Renal pelvis (tissue), 12 donors: ENCODE measurements at places on chromosomes 4 and X. TPM values are rescaled to one million over a fixed set of nuclear protein-coding genes. Genes with fewer than 3 reads are reported as not detected.
A peak's percentile ranks its signal among the peaks of the same experiment; 100 is the strongest.

The MTNR1A gene
- polyA plus RNA-seq = 1.8 TPM

The RRH gene
- polyA plus RNA-seq = 0.94 TPM

The SMC1A gene
- 115 TPM for polyA plus RNA-seq

The ENPP6 gene
- polyA plus RNA-seq = 7.9 TPM

The REELD1 gene
- 0.50 TPM for polyA plus RNA-seq

The CLDN22 gene
- polyA plus RNA-seq = 0.41 TPM

The CXCL6 gene
- polyA plus RNA-seq = not detected

The MAMLD1 gene
- polyA plus RNA-seq = 6.8 TPM

The SLC34A2 gene
- 31.5 TPM for polyA plus RNA-seq

The CDS1 gene
- 24.3 TPM for polyA plus RNA-seq

The PLAC8 gene
- 3.0 TPM for polyA plus RNA-seq

The HTRA3 gene
- polyA plus RNA-seq = 9.6 TPM

DNA sequence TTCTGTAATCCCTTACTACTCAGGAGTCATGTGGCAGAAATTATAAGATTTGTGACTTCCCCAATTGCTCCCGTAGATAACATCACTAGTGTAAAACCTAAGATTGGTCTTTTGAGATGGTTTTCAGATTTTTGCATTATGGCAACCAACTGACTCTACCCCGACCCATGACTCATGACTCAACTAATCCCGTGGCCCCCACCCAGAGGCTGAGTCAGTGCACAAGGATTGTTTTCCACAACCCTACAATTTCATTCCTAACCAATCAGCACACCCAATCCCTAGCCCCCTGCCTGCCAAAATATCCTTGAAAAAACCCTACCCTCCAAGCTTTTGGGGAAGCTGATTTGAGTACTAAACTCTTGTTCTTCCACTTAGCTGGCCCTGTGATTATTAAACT, 109.4 kb upstream of the FAM9C start:
- DNase-seq = no peak

DNA sequence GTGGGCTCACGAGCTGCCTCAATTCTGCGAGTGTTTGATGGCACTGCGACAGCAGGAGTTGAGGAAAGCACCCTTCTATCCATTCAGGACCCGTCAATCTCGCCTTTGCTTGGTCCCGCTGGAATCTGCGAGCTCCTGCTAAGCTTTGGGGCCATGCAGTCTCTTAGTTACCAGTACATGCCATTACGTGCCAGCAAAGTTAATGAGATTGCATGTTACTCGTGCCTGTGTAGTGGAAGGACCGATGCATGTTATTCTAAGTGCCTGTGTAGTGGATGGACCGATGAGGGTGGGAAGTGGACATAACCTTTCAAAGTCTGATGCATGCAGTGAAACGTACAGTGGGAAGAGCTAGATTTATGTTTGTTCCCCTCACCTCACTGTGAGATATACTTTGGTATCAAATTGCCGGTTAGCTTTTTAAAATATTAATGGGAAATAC, 569 bp downstream of the RPS3A start:
- DNase-seq = peak; percentile 38

GRCh38 chrX:23978491-23978890, 48.5 kb downstream of the KLHL15 start:
- no peak for DNase-seq

GRCh38 chrX:48818098-48818497, 8.2 kb upstream of the ERAS start:
- DNase-seq = no peak

- no peak for DNase-seq
Observed at GRCh38 chr4:702618-703048, 3.0 kb upstream of the PCGF3 start.

DNA sequence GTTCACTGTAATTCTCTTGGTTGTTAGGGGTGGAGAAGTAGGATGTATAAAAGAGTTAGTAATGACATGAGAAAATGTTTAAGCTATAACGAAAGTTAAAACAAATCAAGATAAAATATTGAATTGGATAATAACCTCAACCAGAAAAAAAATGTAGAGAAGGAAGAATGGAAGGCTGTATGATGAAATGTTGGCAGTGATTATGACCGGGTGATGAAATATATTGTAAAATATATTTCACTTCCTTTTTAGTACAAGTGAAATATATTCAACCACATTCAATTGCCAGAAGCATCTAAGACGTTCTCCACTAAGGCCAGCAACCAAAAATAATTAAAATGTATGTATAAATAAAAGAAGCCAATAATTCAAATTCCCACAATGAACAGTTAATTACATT, 309.3 kb upstream of the FGF13 start:
- no peak for DNase-seq

- DNase-seq = no peak
Observed at GRCh38 chr4:151553874-151554273, 144.9 kb downstream of the FHIP1A start.

DNA sequence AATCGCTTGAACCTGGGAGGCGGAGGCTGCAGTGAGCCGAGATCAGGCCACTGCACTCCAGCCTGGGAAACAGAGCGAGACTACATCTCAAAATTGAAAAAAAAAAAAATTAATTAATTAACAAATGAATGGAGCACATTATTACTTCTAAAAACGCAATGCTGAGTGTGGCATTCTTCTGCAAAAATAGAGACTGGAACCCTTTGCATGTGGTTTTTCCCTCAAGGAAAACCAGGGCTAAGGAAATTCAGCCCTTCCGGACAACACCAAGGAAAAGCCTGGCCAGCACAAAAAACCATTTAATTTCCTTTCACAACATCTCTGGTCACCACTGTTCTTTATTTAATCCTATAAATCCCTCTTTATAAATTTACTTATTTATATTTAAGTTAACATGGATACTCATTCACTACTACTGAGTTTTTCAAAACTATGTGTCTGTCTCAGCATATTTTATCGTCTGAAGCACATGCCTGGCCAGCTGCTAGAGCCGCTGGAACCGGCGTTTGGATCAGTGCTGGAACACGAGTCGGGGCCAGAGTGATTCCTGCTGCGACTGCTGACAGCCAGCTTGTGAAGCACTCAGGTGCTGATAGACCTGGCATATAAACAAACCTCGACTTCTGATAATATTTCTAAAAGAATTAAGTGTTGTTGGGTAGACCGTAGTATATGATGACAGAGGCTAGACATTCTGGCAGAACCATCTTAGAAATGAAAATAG, 84.5 kb upstream of the WWC2 start:
- DNase-seq = no peak

DNA sequence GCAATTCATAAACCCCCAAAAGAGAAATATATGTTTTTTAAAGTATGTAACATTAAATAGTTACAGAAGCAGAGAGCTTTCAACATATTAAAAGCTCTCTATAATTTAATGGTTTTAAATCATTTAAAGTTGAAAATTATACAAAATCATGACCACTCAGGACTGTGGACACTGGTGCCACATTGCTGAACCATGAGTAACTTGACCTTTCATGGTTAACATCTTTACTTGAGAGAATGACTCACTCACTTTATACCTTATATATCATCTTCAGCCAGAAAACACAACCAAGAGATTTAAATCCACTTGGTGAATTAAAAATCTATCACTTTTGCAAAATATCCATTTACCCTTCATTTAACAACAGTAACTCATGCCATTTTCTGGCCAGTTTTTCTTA, 584.3 kb upstream of the SMIM31 start:
- DNase-seq = no peak

GRCh38 chr4:142380052-142380602, 466.0 kb downstream of the INPP4B start:
- DNase-seq = no peak

- DNase-seq = no peak
Observed at GRCh38 chrX:143571521-143571920, 54.2 kb upstream of the SPANXN3 start.

GRCh38 chr4:138182838-138183426, 59.2 kb downstream of the SLC7A11 start:
- peak; percentile 65 for DNase-seq

- DNase-seq = no peak
Observed at GRCh38 chr4:15718959-15719358, 16.1 kb downstream of the BST1 start.

GRCh38 chrX:19121898-19122640, at the start of gene ADGRG2:
ADGRG2 (minus strand) TSS chrX:19122468; CDS start chrX:19068834, 53,634 bp downstream.
- no peak for DNase-seq

DNA sequence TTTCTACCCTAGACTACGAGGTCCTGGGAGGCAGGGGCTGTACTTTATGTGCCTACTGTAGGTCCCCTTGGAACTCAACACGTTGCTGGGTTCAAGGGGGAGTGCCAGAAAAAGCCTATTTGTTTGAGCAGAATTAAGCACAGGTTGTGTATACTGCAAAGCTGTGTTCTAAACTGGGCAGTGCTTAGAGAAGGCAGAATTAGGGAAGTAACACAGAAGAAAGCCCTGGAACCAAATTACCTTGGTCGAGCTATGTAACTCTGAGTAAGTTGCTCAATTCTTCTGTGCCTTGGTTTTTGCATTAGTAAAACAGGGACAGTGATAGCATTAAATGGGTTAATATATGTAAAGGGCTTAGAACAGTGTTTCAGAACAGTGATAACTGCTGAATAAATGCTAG, 245.0 kb upstream of the SFRP2 start:
- DNase-seq = no peak

GRCh38 chrX:120768681-120769080, 107.0 kb downstream of the CT47B1 start:
- DNase-seq = no peak

- no peak for DNase-seq
Observed at GRCh38 chrX:110420771-110421499, 62.3 kb downstream of the RTL9 start.

GRCh38 chr4:183602557-183603027, 56.4 kb downstream of the RWDD4 start:
- peak; percentile 24 for DNase-seq

DNA sequence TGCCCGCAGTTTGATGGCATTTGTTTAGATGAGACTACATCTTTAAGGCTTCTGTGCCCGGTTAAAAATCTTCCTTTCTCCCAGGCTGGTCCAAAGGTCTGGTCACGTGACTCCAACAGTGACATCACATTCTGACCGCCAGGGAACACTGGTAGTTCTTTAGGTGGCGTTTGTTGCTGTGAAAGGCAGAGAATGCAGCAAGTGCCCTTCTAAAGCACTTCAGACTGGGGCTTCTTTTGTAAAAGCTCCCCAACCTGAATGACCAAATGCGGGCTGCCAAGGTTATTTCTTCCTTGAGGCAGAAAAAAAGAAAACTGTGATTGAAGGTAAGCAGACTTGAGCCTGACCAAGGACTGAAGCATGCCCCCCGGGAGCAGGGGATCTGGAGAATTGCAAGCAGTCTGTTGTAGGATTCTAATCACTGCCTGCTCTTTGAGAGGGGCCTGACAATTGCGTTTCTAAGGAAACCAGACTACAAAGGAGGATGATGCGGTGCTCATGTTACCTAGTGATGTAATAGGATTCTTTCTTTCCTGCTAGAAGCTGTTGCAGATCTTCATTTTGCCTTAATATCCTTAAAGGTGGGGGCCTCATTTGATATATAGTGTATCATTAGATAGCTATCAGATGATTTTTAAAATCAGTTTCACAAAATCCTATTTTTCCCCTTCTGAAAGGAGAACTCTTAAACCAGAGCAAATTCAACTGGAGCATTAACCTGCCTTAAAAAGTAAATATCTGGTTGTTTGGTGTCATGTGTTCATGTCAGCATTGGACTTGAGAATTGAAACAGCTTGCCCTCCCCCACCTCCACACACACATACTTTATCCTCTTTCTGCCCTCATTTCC, 133.1 kb downstream of the AKAP4 start:
- peak; percentile 74 for DNase-seq

DNA sequence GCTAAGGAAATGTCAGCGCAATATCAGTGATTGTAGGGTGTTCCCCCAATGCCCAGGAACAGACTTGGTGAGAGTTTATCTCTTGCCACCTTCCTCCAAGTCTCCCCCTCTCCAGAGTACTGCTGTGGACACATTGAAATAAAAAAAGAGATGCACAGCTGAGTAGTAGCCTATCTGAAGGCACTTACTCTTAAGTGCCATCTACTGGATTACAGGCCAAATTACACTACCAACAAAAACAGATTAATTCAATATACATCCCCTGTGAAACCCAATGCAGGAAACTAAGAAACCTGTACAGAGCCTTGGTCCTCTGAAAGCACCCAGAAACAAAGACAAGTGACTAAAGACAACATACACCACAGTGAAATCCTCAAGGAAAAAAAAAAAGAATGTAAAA, 460.3 kb downstream of the ZIC3 start:
- peak; percentile 3 for DNase-seq

- DNase-seq = no peak
Observed at GRCh38 chrX:153866302-153867019, 19.5 kb downstream of the L1CAM start.

DNA sequence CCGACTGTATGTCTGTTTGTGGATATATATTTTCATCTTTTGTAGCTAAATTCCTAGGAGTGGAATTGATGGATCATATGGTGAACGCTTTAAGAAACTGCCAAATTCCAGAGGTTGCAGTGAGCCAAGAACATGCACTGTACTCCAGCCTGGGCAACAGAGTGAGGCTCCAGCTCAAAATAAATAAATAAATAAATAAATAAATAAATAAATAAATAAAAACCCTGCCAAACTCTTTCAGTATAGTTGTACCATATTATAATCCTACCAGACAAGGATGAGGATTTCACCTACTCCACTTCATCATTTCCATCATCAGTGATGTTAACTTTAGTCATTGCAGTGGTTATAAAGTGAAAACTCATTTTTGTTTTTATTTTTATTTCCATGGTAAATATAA, 325.1 kb upstream of the ANXA10 start:
- no peak for DNase-seq

- DNase-seq = no peak
Observed at GRCh38 chr4:125283707-125284279, 31.0 kb upstream of the FAT4 start.

GRCh38 chr4:154490583-154491340, 837 bp downstream of the DCHS2 start:
- no peak for DNase-seq

DNA sequence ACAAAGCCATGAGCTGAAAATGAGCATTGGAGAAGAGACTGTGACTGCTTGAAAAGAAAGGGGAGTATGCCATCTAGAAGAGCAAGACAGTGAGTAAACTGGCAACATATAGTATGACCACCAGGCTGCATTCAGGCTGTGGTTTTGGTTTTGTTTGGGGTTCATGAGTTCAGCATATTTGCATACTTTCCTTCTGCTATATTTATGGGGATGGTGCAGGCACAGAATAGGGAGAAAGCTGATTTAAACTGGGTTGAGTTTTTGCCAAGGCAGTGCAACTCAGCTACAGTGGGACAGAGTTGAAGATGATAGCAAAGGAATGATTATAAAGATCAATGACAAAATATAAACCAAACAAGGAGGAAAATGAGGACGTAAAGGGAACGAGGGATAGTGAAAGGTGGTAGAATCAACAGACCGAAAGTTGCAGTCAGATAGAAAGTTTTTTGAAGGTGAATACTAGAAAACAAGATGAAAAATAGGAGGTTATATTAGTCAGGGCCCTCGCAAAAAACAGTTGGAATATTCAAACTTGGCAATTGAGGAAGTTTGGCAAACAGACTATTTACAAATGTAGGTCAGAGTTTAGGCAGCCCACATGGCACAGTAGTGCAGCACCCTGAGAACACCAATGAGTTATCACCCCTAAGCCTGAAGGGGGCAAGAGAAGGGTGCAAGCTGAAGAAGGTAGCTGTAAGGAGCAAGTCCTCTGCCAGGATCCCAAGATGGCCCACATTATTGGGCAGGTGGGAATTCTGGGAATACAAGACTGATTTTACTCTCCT, 114.8 kb upstream of the MAP9 start:
- no peak for DNase-seq
